Stimulated activated CD8-positive, alpha-beta memory T cell treated with anti-CD3 and anti-CD28 coated beads, Interleukin-15, amount 100 ng/mL, for 4 hours (primary cell): ENCODE measurements at places on chromosomes 1 and 21.

- no peak for DNase-seq
Measured at GRCh38 chr21:29177800-29178199, 47.4 kb downstream of the MAP3K7CL start.

DNA sequence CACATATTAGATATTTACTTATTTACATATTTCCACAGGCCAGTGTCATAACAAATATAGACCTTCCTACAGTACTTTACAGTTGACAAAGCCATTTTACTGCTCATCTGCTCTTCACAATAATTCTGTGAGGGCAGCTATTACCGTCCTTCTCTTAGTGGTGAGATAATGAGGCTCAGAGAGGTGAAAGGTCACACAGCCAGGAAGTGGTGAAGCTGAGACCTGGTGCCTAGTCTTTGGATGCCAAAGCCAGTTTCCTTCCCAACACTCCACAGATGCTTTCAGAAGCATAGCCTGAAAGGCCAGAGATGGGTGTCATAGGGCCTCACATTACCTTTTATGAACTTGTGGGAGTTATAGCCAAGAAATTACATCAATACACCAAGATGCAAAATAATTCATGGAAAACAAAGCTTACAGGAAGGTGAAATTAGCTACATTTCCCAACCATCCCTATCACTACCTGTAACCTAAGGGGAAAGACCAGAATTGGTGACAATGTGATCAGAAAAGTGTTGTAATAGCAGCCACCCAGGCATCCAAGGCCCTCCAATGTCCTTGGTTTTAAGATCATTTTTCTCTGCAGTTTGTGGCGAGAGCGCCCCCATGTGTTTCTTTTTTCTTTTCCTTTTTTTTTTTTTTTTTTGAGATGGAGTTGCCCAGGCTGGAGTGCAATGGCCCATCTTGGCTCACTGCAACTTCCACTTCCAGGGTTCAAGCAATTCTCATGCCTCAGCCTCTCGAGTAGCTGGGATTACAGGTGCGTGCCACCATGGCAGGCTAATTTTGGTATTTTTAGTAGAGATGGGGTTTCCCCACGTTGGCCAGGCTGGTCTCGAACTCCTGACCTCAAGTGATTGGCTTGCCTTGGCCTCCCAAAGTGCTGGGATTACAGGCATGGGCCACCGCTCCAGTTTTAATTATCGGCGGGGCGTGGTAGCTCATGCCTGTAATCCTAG, 26.5 kb upstream of the RPL11 start:
- no peak for DNase-seq

- no peak for DNase-seq
Measured at GRCh38 chr21:38729754-38730379, 75.9 kb upstream of the ETS2 start.

GRCh38 chr1:198001776-198002408, 84.7 kb downstream of the LHX9 start:
- DNase-seq = no peak

DNA sequence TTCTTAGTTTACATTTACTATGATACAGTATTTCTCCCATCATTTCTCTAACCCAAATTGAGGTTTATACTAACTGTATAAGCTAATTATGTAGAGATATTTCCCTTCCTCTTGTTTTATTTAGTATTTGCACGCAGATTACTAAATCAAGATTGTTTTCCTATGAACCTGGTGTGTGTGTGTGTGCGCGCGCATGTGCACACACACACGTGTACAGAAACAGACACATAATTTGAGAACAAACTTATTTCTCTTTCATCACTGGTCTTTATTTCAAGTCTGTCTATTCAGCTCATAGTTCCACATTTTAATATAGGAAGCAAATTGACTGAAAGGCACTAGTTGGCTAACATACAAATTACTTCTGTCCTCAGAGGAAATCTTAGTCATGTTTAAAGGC, 19.7 kb upstream of the COL24A1 start:
- no peak for DNase-seq

GRCh38 chr1:35881850-35882273, 1.1 kb upstream of the AGO1 start:
- no peak for DNase-seq

DNA sequence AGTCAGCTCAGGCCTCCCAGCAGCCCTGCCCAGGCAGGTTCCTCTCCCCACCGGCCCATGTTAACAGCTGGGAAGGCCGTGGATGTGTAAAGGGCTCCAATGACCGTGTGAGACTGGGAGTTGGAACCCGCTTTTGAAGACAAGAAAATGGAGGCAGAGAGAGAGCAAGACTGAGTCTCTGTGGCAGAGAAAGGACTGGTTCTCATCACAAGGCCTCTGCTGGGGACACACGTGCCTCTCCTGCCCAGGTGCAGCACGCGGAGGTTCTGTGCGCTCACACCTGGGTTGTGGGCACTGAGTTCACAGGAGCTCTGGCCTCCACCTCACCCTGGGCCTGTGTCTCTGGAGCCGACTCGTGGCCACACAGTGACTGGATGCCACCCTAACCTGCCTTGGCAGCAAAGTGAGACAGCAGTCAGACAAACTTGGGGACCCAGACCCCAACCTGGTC, 27.0 kb downstream of the RUNX3 start:
- no peak for DNase-seq

GRCh38 chr1:1677718-1678580, 14.6 kb downstream of the SLC35E2B start:
- peak; percentile 14 for DNase-seq

GRCh38 chr1:156655151-156655903, 13.4 kb downstream of the BCAN start:
- DNase-seq = no peak

DNA sequence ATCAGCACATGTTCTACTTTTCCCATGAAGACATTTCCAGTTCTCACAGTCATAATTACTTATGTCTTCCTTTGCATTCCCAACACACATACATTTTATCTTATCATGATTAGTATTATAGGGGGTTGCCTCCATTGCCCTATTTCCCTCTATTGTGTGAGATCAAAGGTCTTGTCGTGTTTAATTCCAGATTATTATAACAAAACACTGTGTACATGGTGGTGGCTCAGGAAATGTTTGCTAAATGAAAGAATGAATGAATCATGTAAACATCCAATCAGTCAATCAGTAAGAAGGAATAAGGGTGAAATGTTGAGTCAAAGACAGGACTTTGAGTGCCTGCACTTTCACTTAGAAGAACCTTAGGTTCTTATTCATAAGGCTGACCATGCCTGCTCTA, 376.0 kb downstream of the SMYD3 start:
- DNase-seq = no peak

DNA sequence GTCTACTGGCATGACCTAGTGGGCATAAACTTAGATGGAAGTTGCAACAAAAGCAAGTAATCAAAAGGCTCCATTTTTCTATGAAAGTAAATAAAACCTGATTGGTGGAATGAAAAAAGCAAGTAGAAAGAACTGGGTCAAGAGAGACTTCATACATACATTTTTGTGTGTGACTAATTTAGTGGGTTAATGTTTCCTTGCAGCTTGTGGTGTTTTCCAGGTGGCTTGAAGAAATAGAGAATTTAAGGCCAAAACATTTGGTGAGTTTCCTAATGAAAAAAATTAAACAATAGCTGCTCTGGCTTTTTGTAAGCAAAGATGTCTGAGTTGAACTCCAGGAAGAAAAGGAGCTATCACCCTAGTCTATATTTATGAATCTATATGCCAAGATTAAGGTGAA, 71.0 kb downstream of the ZC3H11B start:
- no peak for DNase-seq

- no peak for DNase-seq
Measured at GRCh38 chr1:109927911-109928321, 17.3 kb downstream of the CSF1 start.

- DNase-seq = no peak
Measured at GRCh38 chr1:222680080-222680479, 32.2 kb downstream of the AIDA start.

GRCh38 chr1:118158924-118159323, 26.1 kb downstream of the SPAG17 start:
- no peak for DNase-seq

- DNase-seq = peak; percentile 79
Measured at GRCh38 chr1:2189459-2190425, 4.8 kb downstream of the FAAP20 start.

GRCh38 chr1:184854496-184855140, 100.0 kb upstream of the EDEM3 start:
- DNase-seq = no peak

GRCh38 chr1:55010887-55011217, 12.1 kb downstream of the BSND start:
- DNase-seq = no peak

- DNase-seq = no peak
Measured at GRCh38 chr1:246801241-246802020, 77.2 kb downstream of the SCCPDH start.

GRCh38 chr1:228898582-228898992, 163.3 kb downstream of the RHOU start:
- no peak for DNase-seq

DNA sequence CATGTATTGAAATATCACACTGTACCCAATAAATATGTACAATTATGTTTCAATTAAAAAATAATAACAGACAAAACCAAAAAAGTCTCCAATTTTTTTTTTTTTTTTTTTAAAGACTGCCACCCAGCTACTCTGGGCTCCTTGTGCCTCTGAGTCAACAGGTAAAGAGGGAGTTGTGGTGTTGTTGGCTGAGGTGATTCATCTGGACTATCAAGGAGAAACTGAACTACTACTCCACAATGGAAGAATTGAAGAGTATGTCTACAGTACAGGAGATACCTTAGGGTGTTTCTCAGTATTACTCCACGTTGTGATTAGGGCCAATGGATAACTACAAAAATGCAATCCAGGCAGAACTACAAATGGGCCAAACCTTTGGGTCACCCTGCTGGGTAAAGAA, 67.9 kb downstream of the SCMH1 start:
- no peak for DNase-seq

DNA sequence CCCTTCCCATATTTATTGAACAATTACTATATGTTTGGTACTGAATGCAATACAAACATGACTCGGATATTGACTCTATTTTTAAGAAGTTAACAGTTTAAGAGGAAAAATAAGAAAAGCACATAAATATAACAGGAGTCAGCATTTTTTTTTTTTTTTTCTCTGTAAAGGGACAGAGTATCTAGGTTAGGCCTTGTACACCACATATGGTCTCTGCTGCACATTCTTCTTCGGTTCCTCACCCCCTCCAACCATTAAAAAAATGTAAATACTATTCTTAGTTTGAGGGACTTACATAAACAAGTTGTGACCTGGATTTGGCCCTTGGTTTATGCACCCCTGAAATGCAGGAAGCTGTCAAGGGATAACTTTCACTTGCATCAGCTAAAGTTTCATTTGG, 40.4 kb downstream of the PHC2 start:
- DNase-seq = no peak

DNA sequence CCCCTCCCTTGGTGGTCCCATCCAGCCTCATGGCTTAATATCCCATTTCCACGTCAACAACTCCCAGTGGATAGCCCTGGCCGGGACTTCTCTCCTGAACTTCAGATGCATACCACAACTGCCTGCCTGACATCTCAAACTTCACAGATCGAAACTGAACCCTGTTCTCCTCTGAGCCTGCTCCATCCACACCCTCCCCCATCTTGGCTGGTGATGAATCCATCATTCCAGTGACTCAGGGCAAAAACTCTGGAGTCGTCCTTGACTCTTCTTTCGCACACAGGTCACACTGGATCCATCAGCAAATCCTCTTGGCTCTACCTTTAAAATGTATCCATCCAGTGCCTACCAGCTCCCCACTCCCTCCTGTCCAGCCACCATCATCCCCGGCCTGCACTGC, 3.9 kb downstream of the TAS1R2 start:
- DNase-seq = no peak

GRCh38 chr1:247114351-247115140, 10.4 kb upstream of the ZNF669 start:
- no peak for DNase-seq

DNA sequence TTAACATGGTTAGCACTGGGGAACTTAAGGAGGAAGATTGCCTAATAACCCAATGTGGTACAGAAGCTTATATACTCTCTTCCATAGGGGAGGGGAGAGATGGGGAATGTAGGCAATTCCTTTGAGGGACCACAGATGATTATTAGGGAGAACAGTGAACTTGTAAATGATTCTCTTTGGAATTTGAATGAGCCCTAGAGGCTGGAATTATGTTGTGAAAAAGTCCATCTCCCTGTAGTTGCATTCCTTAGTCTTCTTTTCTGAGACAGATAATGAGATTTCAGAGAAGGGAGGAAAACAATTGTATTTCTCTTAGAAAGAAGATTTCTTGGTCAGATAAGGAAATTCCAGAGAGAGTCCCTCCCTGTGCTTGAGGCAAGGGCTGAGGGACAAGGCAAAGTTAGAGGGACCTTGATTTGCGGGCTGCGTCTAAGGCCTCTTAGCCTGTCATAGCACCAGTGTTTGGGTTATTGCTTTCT, 89.0 kb upstream of the HMCN1 start:
- DNase-seq = no peak

DNA sequence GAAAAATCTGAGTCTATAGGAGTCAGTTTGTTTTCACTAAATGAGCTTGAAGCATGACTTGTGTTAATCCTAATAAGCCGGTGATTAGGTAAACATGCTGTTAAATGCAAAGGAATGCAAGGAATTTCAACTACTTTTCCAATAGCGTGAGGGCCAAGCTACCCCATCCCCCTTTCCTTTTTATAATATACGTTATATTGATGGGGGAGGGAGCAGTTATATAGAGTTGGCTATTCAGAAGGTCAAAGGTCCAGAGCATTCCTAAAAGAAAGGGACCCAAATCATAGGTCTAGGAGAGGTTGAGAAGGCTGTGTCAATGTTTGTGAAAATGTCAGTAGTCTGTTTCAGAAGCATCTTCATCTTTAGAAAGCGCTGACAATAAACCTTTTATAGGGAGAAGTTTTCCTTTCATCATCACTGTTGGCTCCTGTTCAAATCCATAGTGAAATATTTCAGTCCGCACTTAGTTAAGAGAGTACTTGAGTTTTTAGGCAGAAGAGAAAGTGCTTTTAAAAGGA, 3.8 kb downstream of the CCN1 start:
- DNase-seq = no peak

- DNase-seq = no peak
Measured at GRCh38 chr1:60921175-60921574, 161.2 kb upstream of the NFIA start.

DNA sequence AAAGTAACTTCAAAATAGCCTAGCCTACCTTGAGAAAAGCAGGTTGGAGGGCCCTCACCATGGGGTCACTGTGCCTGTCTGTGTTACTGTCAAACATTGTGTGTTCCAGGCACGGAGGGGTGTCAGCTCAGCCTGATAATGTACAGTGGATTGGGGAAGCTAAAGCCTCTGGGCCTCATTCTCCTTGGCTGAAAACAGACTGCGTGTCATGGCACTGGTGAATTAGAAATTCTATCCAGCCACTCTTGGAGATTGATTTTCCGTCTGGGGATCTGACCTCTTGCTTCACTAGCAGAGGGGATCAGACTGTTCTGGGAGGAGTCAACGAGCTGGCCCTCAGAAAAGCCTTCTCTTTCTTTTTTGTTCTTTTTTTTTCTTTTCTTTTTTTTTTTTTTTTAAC, 123.5 kb upstream of the HOOK1 start:
- no peak for DNase-seq

DNA sequence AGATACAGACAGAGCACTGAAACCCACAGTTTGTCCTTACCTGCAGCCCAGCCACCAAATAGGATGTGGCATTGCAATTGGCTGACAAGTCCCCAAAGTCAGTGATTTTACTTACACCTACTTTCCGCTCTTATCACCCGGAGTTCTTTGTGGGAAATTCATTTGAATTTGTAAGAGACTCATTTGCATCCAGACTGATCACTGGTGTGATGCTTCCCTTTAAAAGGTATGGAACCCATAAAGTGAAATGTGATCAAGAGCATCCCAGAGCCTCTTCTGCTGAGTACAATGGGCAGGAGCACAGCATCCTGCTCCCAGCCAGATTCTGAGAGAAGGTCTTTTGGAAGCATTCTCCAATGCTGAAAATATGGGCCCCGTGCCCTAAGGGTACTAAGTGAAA, 161.4 kb downstream of the DAB1 start:
- no peak for DNase-seq
